Astrocyte of the cerebellum (primary cell): ENCODE measurements at places on chromosomes 13 and 19.

GRCh38 chr19:38045554-38046253 lies 138.7 kb downstream of the SIPA1L3 start:
- no peak for DNase-seq

DNA sequence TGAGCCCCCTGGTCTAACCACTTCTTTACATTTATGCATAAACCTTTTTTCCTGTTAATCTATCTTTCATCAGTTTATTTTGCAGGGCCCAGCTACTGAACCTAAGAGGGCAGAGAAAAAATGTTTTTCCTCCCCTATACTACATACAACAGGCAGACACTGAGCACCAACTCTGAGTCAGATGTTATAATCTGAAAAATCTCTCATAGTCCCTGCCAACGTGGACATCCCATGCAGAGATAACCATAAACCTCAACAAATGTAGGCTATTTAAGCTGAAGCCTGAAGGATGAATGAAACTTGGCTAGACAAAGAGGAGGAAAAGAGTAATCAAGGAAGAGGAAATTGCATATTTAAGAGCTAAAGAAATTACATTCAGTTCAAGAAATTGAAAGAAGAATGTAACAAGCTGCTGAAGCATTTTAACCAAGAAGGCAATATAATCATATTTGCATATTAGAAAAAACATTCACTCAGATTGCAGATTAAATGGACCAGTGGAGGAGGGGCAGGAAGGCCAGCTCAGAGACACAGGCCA lies 2.6 kb downstream of the NEK3 start:
- DNase-seq: peak; percentile 40

DNA sequence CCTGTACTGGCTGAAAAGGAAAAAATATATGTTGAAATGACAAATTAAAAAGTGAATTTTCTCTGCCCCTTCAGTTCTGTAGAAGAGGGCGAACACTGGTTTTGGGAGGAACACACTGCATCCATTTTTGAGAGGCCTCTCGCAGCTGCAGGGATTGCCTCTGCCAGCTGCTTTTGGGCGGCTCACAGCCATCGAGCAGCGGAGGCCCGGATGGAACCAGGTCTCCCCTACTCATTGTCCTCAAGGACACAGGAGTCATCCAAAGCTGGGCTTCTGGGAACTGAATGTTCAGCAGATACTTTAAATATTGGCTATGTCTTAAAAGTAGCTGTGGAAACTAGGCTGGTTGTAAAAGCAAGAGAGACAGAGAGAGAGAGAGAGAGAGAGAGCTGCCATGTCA lies 17.1 kb downstream of the RCBTB2 start:
- DNase-seq: no peak

DNA sequence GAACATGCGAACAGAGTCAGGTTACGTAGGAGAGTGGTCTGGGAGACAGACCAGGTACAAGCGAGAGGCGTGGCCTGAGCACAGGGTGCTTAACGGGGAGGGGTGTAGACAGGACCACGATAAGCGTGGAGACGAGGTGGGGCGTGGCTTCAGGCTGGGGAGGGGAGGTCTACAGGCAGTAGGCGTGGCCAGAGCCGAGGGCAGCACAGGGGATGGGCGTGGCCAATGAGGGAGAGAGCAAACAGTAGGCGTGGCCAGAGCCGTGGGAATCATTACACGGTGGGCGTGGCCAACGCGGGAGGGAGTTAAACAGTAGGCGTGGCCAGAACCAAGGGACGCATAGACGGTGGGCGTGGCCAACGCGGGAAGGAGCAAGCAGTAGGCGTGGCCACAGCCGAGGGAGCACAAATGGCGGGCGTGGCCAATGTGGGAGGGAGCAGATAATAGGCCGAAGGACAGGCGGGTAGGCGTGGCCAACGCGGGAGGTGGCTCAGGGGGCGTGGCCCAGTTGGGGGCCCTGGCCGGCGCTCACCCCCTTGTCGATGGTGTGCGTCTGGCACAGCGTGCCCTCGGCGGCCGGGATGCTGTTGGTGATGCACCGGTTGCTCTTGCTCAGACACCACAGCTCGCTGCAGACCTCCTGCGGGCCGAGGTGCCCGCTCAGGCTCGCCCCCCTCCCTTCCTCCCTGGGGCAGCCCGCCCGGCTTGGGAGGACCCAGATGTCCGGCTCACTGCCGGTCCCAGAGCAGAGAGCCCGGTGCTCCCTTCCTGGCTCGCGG lies 15.2 kb upstream of the MYO1F start:
- DNase-seq: peak; percentile 94

- DNase-seq: no peak
These were observed 15.7 kb downstream of the RANBP3 start for GRCh38 chr19:5961969-5962945.
